ENCODE measurements at places on chromosomes 16 and 17.

DNA sequence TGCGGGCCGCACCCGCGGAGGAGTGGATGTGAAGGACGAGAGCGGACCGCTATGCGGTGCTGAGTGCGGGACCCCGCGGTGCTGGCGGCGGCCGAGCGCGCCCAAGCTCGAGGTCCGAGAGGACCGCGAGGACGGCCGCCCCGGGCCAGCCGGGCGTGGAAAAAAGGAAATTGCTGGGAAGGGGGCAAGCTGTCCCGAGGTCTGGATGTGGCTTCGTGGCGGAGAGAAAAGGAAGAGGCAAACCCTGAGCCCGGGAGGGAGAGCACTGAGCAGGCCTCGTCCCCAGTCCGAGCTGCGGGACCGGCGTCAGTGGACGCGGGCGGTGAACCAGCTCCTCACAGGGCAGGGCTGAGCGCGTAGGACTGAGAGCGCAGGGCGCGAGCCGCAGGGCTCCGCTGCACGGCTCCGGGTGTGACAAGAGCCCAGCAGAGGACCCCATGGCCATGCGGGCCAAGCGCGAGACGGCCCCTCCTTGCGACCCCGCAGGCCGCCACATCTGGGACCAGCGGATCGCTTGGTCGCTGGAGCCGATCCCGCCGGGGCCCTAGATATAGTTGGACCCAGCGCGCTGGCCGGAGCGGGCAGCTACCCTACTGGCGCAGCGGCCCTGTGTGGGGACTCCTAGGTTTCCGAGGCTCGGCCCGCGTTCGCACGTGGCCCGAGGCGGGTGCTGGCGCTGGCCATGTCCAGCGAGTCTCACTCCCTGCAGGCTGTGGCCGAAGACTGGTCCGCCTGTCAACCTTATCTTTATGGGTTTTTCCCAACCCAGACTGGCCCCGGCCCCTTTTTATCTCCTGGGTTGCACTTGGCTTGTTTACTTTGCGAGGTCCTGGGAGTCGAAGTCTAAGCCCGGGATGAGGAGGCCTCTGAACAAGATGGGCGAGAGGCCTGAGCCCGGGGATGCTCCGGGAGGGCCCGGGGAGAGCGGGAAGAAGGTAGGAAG is 2.4 kb downstream of the TBX4 start:
- DNase-seq: no peak

DNA sequence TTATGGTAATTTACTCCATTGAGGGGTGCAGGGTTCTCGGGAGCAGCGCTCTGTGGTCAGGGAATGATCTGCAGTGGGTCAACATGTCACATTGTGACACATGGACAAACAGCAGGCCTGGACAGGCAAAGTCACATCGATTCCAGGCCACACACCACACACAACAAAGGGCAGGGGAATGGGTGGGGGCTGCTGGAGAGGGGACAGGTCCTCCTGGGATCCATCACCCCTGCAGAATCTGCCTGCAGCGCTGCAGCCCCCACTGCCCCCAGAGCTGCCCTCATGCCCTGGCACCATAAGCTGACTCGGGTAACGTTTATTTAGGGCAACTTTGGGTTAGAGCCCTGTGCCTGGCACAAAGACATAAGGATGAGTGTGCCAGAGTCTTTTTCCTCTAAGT is 9.1 kb downstream of the PEMT start:
- DNase-seq: no peak

DNA sequence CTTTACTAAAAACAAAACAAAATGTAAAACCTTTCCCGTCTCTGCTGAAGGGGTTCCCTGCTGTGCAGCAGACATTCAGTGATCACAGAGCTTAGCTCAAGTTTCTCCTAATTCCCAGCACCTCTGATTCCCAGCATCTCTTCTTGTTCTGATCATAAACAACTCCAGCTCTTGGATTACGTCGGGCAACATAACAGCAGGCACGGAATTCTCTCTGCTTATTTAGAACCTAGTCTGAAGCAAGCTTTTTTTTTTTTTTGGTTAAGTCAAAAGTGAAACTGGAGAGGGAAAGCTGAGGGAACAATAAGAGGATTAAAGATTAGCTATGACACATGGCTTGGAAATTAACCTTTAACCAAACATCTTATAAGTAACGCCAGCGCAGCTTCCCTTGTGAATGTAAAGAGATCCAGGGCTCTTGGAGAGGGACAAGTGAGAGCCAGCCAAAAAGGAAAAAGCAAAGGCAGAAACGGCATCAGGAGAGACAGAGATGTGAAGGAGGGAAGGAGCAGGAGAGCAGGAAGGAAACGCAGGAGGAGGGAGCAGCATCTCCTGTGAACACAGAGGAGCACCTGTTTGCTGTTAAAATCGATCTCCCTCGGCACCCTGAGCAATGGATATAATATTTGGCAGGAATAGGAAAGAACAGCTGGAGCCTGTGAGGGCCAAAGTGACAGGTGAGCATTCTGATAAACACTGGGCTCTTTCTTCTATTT is at the start of gene BCO1:
Gene BCO1, plus strand, starts transcription at position 394 of the 716 bp plus-strand sequence. Its CDS starts 220 bp downstream, at position 614.
- peak; percentile 85 for DNase-seq

DNA sequence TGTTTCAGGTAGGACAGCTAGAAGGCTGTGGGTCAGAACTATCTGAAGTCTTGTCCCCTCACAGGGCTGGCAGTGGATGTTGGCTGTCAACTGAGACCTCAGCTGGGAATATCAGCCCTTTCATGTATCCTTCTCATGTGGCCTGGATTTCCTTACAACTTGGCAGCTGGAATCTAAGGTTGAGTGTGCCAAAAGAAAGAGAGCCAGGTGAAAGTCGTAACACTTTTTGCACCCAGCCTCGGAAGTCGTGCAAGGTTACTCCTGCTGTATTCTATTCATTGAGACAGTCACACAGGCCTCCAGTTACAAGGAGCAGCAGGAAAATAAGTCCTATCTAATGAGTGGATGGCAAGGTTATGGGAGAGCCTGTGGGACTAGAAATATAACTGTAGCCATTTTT is 52.6 kb upstream of the DNAH9 start:
- DNase-seq: no peak

- DNase-seq: peak; percentile 92
Measured at GRCh38 chr17:2593821-2594721, 617 bp downstream of the PAFAH1B1 start.

DNA sequence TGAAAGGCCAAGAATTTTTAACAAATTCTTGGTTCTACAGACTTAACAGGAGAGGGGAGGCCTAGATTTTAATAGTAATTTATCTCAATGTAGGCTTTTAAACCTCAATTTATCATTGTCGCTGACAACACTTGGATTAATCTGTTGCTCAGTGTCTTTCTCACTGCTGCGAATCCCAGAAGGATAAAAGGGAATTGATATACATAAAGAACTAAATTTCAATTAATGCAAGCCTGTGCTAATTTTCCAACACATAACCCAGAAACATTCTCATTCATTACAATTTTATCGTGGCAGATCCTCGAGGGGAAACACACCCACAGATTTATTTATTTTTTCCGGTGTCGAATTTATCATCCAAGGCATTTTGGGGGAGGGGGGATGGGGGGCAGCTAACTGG is 98.1 kb downstream of the WSCD1 start:
- no peak for DNase-seq

DNA sequence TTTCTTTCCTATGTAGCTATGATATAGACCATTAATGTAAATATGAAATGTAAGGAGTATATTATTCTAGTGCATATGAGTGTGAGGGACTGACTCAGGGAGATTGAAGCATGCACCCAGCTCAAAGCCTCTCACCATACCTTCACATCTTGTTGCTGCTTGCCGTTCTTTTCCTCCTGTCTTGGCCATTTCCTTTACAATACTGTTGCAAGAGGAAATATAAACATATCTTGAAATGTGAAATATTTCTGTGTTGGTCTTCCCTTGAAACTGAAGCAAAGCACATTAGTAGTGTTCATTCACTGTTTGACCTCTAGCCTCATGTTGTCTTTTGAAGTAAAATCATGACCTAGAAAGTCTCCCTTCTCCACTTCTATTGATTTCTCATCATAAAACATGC is 46.6 kb downstream of the PHKB start:
- DNase-seq: no peak

DNA sequence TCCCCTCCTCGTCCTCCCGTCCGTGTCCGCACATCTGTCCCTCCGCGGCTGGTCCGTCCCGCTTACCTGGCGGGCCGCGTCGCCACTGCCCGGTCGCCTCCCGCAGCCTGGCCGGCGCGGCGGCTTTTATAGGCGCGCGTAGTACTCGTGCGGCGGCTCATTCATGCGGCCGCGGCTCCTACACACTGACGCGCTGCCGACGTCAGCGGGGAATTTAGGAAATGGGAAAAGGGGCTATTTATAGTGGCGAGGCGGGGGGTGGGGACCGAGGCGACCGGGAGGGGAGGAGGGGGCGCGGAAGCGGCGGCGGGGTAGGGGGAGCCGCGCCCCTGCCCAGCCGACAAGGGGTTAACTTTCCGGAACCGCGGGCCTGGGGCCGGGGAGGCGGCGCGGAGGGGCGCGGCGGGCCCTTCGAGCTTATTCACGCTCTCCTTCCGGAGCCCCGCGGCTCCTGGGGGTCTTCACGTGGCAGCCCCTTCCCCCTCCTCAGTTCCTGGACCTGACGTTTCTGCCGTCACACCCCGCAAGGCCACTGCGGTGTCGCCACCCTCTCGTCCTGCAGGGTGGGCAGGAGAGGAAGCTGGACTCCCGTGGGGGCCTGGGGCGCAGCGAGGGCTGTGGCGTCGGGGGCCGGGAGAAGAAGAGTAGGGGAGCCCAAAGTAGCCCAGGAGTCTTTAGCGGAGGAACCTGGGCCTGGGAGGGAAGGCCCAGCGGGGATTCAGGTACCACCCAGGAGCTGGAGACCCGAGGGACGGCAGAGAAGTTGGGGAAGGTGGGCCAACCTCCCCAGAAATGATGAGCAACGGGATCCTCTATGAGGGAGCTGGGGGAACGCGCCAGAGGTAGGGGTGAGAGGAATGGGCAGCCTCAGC is 3.6 kb upstream of the HIC1 start:
- DNase-seq: no peak

DNA sequence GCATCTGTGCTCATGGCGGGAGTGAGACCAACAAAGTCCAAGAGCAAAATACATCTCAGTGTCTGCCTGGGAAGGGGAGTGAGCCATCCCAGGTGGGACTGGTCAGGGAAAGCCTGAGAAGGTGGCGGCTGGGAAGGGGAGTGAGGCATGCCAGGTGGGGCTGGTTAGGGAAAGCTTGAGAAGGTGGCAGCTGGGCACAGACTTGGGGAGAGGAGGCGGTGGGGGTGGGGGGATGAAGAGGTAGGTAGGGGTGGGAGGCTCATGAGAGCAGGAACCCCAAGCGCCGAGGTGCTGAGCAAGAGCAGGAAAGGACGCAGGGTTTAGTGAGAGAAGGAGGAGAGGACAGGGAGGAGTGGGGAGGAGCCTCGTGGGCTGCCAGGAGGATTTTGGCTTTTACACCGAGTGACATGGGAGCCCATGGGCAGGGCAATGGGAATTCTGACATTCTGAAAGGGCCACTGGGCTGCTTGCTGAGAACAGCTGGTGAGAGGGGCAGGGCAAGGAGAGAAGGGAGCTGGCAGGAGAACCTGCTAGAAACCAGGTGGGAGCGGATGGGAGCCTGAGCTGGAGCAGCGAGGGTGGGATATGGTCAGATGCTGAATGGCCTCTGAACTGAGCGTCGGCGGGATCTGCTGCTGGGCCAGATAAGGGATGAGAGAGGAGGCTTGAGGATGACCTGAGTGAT is 256.1 kb upstream of the RPL38 start:
- no peak for DNase-seq

- DNase-seq: peak; percentile 95
Measured at GRCh38 chr16:81601008-81601428, 156.4 kb downstream of the CMIP start.

- DNase-seq: peak; percentile 37
Measured at GRCh38 chr17:19003543-19004420, 782 bp downstream of the FAM83G start.

- DNase-seq: no peak
Measured at GRCh38 chr16:11892761-11893160, 23.0 kb downstream of the GSPT1 start.

DNA sequence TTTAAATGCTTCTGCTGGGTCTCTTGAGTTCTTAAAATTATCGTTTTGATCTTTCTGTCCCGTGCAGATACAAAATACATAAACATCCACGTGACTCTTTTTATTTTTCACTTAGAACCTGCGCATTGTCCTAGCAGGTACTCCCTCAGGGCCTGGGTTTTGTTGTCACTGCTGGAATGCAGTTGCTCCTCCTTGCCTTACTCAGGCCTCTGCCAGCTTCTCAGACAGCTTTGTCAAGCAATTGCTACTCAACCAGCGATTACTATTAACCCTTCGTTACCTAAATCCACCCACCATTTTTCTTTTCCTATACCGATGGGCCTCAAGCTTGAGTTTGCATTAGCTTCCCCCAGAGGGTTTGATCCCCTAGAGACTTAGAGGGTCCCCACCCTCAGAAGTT is 405.9 kb upstream of the RBFOX1 start:
- peak; percentile 47 for DNase-seq

DNA sequence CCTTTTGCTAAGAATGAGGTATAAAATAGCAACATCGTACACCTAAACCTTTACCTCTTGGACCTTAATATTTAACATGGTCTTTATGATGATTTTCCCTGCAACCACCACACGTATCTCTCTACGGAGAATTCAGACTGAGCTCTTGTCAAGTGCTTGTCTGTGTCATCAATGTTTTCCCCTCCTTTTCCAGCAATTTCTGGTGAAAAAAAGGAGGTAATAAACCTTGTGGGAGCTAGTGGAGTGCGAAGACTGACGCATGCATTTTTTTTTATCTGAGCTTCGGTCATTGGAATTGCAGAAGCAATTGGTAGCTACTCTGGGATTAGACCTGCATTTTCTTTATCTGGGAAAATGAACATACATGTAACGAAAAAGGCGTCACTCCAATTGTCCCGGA is 527.6 kb downstream of the TMEM114 start:
- DNase-seq: no peak

DNA sequence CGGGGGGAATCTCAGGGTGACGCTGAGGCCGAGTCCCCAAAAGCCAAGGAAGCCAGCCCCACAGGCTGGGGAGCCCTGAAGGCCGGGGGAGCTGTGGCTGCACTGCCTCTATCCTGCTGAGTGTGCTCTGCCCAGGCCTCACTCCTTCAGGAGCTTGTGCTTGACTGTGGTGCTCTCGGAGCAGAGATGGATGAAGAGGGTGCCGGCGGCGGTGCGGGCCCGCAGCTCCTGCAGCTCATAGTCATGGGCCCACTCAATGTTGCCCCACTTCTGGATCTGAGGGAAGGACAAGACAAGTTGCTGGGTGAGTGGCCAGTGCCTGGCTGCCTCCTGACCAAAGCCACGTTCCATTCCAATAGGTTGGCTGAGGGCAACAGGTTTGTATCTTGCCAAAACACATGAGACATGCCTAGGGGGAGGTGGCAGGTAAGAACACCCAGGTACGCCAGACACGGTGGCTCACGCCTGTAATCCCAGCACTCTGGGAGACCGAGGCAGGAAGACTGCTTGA is 20.5 kb downstream of the ATPAF2 start:
- DNase-seq: no peak

DNA sequence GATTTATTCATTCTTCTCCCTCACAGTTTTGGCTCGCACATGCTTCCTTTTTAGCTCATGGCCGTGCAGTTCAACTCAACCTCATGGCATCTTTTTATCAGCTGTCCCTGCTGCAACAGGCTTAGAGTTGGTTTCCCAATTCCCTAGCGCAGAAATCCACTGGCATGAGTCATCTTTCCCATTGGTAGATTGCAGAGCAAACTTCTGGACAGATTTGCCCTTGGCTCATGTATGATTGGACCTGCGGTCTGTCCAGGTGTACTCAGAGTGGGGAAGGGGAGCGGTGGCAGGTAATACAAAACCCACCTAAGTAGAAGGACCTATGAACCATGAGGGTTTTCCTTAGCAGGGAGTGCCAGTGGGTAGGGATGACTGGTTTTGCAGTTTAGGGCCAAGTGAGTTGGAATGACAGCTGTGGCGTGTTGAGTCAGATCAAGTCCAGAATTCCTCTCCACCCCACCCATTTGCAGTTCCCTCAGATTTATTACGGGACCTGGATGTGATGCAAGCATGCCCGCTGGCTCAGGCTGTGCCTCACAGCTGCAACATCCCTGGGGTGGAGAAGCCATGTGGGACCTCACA is 584.7 kb downstream of the WWOX start:
- peak; percentile 87 for DNase-seq

Measured in tongue (tissue), 3 donors.